ENCODE measurements at places on chromosomes 6 and 20.
A peak's percentile ranks its signal among the peaks of the same experiment; 100 is the strongest.

DNA sequence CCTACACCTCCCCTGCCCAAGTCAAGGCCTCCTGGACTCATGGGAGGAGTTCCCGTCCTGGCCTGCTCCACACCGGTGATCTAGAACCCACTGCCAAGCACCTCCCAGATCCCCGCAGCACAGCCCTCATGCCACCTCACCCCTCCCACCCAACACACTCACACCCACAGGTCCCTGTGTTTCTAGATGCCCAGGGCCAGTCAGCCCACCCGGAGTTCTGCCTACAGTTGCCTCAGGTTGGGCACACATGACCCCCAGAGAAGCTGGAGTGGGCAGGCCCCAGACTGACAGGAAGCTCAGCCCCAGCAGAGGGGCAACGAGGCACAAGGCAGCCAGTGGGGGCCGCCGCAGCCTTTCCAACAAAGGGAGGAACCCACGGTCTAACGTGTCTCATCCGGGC lies 29.6 kb downstream of the RRBP1 start:
- no peak for DNase-seq

DNA sequence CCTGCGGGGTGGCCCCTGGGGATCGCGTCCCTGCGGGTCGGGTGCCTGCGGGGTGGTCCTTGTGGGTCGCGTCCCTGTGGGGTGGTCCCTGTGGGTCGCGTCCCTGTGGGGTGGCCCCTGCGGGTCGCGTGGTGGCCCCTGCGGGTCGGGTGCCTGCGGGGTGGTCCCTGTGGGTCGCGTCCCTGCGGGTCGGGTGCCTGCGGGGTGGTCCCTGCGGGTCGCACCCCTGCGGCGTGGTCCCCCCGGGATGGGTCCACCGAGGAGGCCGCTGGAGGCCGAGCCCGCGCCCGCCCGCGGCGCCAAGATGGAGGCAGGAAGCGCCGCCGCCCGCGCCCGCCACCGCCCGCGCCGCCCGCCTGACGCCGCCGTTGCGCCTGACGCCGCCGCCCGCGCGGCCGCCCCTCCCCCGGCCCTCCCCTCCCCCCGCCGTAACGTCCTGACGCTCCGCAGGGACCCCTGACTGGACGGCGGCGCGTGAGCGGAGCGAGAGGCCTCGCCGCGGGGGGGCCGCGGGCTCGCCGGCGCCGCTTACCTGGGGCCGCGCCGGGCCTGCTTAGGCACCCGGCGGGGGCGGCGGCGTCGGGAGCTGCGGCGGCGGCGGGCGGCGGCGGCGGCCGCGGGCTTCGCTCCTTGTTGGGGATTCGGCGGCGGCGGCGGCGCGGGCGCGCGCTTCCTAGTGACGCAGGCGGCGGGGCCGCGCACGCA lies at the start of gene GMEB2:
TSS of gene GMEB2 (minus strand) at position 678 of the 705 bp plus-strand sequence. CDS start 7,704 bp downstream, outside the sequence.
- DNase-seq, result peak; percentile 86

DNA sequence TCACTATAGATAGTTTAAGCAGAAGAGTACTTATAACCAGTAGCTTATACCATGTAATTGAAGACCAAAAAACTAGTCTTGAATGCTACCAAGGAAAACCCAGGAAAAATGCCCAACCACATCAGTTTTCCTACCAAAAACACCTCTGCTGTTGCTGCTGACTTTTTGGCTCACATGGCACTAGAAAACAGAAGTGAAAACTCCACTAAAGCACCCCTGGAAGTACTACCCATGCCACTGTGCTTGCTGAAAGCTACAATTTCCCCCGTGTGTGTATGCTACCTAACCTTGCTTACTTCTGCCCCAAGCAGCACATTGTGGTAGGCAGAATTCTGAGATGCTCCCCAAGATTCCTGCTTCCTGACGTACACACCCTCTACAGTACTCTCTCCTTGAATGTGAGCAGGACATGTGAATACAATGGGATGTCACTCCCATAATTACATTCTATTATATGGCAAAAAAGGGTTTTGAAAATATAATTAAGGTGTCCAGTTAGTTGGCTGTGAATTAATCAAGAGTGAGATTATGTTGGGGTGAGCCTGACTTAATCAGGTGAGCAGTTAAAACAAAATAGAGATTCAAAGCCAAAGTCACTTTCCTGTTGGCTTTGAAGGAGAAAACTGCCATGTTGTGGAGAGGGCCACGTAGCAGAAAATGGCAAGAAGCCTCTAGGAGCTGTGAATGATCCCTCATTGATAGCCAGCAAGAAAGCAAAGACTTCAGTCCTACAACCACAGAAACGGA lies 209.8 kb upstream of the MARCKS start:
- no peak for DNase-seq

- no peak for DNase-seq
These were observed 1.5 kb downstream of the LAMA4 start for GRCh38 chr6:112252571-112253497.

- no peak for DNase-seq
These were observed 11.2 kb downstream of the ZCCHC3 start for GRCh38 chr20:308427-309038.
